T-helper 2 cell (primary cell): ENCODE measurements at places on chromosomes 11 and 22.

GRCh38 chr11:86548271-86548917 lies 124.0 kb downstream of the ME3 start:
- DNase-seq = no peak

DNA sequence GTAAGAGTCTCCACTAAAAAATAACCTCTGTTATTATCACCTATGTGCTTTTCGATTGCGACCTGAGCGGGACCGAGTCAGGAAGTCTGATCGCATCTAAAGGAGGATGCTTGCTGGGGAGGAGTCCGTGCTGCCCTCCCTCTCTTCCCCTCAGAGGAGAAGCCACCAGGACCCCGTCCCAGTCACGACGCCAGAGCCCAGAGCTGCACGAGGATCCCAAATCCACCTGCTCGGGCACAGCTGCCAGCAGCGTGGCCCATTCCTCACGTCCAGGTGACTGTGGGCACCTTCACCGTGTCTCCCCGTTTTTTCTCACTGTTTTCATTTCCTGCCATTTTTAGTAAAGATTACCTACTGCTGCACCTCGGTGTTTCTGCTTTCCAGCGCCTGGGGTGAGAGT lies 390.3 kb downstream of the BRD1 start:
- no peak for DNase-seq

- no peak for DNase-seq
Measured at GRCh38 chr11:113643701-113644100, 62.4 kb downstream of the TMPRSS5 start.

GRCh38 chr11:70038034-70038834 lies 39.9 kb upstream of the ANO1 start:
- no peak for DNase-seq

DNA sequence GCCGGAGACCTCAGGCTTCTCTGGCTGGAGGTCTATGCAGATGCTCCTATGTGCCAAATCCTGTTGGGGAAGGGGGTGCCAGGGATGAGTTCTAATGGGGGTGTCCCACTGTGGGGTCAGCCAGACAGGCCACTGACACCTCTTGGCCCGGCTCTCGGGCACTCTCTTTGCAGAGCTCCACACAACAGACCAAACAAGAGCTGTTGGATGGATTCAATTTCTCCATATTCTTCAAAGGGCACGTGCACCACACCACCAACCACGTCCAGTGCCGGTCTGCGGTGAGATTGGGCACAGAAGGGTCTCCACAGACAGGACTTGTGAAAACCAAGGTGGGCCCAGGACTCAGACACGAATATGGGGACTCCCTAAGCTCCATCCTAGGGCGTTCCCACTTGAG lies 2.2 kb upstream of the RGL4 start:
- DNase-seq = no peak

- no peak for DNase-seq
Measured at GRCh38 chr11:64081745-64082442, 46.2 kb downstream of the FLRT1 start.

GRCh38 chr11:30585892-30586250 lies 282 bp downstream of the MPPED2 start:
- no peak for DNase-seq

DNA sequence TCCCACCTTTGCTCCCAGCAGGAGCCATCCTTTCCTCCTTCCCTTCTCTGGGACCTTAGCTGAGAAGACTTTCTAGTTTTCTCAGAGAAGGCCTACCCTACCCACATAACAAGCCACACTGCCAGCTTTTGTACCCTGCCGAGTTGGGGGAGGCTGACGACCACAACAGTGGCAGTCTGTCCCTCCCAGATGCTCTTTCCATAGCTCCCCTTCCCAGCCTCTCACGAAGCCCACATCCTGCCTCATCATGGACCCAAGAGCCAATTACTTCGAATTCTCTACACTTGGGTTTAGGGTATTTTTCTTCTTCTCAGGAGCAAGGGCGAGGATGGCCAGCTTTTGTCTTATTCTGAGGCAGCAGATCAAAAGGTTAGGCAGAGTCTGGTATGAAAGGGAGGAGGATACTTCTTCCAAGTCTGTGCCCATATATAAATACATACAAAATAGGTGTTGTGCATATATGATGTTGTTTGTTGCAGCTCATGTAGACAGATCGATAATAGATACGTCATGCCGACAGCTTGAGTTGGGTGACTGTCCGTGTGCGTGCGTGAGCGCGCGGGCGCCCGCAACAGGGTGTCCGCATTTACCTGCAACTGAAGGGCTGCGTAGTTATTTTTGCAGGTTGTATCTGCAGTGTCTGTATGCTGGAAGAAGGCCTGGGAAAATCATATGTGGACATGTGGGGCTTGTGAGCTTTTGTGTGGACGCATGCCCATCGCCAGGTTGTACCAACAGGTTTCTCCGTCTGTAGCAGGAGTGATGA lies 846 bp upstream of the NRGN start:
- no peak for DNase-seq

DNA sequence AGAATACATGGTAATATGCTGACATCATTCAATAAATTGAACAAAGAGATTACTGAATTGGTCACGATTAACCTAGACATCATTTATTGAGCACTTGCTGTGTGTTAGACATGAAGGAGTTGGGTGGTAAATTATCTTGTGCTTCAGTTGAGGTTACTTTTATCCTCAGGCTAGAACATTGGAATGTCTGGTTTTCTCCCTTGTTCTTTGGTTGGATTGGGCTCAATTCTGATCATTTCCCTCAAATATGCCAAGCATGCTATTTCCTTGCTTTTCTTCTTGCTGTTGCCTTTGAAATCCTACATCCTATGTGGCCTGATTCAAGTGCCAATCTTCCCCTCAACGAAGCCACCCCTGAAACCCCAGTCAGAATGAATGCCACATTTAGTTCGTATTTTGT lies 65.8 kb downstream of the DEUP1 start:
- DNase-seq = no peak

DNA sequence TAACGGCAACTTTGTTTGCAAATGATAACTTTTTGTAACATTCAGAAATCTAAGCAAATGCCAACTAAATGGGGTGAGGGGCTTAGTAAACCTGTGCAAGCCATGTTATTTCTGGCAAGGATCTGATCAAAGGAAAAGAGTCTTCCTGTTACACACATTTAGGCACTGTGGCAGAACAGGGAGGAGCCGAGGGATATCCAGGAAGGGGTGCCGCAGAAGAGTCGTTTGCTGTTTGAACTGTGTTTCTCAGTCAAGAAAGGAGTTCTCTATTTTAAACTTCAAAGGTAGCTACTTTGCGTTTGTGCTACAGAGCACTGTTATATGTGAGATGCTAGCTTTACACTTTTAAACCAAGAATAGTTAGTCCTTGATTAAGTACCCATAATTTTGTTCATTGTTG lies 175.5 kb downstream of the ETS1 start:
- no peak for DNase-seq

- no peak for DNase-seq
Measured at GRCh38 chr11:125112208-125112604, 780 bp upstream of the TMEM218 start.

DNA sequence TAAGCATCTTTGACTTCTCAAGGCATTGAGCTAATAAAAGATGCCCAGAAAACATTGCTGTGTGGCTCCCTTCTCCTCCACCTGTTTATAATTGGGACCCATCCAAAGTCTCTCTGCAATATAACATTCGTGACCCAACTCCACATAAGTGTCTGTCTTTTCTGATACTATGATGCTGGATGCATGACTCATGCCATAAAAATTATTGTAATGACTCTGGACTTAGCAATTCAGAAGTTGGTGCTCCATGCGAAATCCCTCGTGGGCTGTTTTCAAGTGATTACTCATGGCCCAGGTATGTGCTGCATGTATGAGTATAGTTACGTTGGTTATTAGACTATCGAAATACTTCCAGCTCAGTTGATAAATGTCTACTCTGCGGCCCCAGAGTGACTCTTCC lies 11.7 kb downstream of the FJX1 start:
- no peak for DNase-seq

DNA sequence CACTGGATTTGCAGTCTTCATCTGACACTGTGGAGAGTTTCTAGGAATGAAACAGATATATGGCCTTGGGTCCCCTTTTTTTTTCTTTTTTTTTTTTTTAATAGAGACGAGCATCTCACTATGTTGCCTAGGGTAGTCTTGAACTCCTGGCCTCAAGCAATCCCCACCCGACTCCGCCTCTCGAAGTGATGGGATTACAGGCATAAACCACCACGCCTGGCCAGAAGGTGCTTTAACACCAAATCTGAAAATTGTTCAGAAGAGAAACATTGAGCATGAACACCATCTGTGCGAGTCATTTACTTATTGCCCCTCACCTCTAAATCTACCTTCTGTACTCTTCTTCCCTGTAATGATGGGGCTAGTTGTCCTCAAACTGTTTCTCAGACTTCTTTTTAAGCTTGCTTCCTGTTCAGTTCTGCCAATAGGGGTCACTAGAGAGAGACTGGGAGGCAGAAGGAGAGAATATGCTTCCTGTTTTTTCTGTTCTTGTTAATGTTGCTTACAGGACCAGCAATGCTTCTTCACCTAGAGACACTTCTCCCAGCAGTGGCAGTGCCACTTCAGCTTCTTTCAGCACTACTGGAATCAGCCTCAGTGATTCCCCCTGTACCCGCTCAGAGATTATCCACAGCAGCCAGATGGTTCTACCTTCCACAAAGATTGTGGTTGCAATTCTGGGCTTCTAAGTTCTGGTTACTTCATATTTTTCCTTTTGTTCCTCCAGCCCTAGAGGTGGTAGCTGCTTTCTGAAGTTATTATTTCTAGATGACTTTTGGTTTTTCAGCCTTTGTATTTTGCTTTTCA lies 20.8 kb upstream of the ZBED5 start:
- DNase-seq = peak; percentile 64

- DNase-seq = no peak
Measured at GRCh38 chr22:33188326-33188725, 130.1 kb upstream of the SYN3 start.

GRCh38 chr11:79156031-79156430 lies 284.8 kb downstream of the TENM4 start:
- DNase-seq = no peak

DNA sequence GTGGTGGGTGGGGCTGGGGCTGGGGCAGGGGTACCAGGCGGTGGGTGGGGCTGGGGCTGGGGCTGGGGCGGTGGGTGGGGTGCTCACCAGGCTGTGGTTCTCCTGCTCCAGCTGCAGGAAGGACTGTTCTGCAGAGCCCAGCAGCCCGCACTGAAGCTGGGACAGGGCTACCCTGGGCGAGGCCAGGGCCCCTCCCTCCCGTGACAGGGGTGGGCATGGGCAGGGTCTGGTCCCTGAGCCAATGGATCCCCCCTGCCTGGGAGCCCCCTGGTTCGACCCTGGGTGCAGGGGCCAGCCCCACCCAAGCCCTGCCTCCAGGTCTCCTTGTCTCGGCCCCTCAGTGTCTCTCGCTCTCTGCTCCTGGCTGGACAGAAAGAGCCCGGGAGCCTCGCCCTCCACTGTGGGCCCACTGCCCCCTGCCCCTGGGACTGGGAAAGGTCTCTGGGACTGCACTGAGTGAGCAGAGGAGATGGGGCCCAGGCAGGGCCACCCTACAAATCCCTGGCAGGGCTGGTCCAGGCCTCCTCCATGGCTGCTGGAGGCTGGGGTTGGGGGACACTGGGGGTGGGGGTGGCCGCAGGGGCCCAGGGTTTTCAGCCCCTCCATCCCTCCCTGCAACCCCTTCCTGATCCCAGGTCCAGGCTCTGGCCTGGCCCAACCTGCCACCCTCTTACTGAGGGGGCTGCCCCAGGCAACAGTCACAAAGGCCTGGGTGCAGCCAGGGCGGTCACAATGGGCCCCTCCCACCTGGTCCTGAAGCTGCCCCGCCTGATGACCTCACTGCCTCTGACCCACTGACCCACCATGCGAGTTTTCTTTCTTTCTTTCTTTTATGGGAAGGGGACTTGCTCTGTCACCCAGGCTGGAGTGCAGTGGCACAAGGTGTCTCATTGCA lies at the start of gene CCDC188:
CCDC188 (minus strand) TSS at position 675 of the 895 bp plus-strand sequence; CDS start at position 606, 69 bp downstream.
- no peak for DNase-seq

GRCh38 chr22:49657974-49658590 lies 169.6 kb downstream of the BRD1 start:
- DNase-seq = no peak

GRCh38 chr22:23211622-23212021 lies 31.3 kb downstream of the BCR start:
- no peak for DNase-seq
